Prostate gland (tissue), 2 donors: ENCODE measurements at places on chromosomes 12 and 14. TPM values are rescaled to one million over a fixed set of nuclear protein-coding genes. Genes with fewer than 3 reads are reported as not detected.
A peak's percentile ranks its signal among the peaks of the same experiment; 100 is the strongest.

The ZBTB1 gene
- total RNA-seq, result 74.3 TPM

- H3K4me1 ChIP-seq, result peaks cover 14% of the 10 kb centered on the region
- no peak overlapping the region for H3K27ac ChIP-seq
- no peaks in the 10 kb centered on the region for H3K27me3 ChIP-seq
- no peak for DNase-seq
These were observed 115.1 kb downstream of the TTC7B start for GRCh38 chr14:90700933-90701776.

DNA sequence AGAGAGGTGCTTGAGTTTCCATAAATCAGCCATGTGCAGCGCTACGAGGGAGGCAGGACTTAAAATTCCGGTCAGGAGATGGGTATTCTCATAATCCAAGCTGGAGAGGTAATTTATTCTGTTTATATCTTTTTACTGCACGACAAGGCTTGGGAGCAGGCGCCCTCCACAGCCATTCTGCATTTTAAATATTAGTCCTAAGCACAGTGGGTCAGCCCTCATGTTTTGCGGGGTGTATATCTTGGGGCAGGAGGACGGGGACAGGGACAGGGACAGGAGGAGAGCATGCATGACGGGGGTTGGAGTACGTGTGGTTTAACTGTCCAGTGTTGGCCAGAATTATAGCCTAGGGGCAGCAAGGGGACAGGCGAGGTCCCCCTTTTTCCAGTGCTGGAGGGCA lies 14.5 kb downstream of the LHX5 start:
- H3K27ac ChIP-seq, result no peak overlapping the region
- H3K4me1 ChIP-seq, result no peaks in the 10 kb centered on the region
- H3K27me3 ChIP-seq, result peaks cover 8% of the 10 kb centered on the region
- no peaks in the 10 kb centered on the region for H3K36me3 ChIP-seq

The MARCHF9 gene
- 11.1 TPM for total RNA-seq

GRCh38 chr14:57962325-57963035 lies 96.6 kb upstream of the SLC35F4 start:
- no peak for DNase-seq
- no peak overlapping the region for H3K4me3 ChIP-seq
- H3K27me3 ChIP-seq, result no peaks in the 10 kb centered on the region
- no peaks in the 10 kb centered on the region for H3K4me1 ChIP-seq

The MDGA2 gene
- total RNA-seq, result not detected

DNA sequence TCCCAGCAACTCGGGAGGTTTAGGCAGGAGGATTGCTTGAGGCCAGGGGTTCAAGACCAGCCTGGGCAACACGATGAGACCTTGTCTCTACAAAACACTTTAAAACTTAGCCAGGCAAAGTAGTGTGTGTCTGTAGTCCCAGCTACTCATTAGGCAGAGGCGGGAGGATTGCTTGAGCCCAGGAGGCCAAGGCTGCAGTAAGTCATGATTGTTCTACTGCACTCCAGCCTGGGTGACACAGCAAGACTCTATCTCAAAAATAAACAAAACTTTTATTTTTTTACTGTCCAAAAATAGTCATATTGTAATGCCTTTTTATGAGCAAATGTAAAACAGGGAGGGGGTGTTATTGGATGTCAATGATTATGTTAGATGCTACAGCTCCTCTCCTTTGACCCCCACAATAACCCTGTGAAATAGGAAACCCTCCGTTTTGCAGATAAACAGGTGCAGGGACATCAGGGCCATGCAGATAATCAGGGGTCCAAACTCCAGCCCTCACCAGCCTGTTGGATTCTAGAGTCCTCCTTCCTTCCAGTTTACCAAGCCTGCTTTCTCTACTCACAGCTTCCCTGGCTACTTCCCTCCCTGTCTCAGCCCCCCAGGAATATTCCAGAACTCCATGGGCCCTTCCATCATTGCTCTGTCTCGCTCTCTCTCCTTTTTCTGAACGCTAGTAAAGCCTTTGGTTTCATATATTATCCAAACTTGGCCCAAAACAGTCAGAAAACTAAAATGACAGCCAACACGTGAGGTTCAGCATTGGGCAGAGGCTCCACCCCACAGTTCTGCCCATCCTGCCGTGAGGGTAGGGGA lies 5.9 kb upstream of the FBLN5 start:
- no peak for DNase-seq
- H3K36me3 ChIP-seq, result no peaks in the 10 kb centered on the region
- H3K4me3 ChIP-seq, result no peak overlapping the region
- no peaks in the 10 kb centered on the region for H3K27me3 ChIP-seq
- H3K4me1 ChIP-seq, result no peaks in the 10 kb centered on the region

The CD163 gene
- total RNA-seq, result 10.6 TPM

DNA sequence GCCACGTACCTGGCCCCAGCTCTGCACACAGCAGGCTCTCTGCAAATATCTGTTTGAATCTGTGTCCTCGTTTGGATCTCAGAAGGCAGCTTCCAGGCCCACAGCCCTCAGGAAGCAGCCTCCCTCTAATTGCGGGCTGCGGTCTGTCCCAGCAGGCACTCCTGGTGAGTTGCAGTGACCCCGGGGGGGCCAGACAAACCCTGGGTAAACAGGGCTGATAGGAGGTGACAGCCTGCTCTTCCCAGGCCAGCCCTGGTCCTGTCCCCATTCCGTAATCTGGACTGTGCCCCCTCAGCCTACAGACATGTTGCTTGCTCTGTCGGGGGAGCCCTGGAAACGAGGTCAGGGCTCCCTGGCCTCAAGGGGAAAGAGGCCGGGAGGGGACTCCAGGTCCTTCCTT lies 2.0 kb downstream of the FOXN4 start:
- no peaks in the 10 kb centered on the region for H3K27me3 ChIP-seq
- H3K27ac ChIP-seq, result no peak overlapping the region
- DNase-seq, result no peak
- no peak overlapping the region for H3K4me3 ChIP-seq
- no peaks in the 10 kb centered on the region for H3K36me3 ChIP-seq

The LMO3 gene
- 9.6 TPM for total RNA-seq

DNA sequence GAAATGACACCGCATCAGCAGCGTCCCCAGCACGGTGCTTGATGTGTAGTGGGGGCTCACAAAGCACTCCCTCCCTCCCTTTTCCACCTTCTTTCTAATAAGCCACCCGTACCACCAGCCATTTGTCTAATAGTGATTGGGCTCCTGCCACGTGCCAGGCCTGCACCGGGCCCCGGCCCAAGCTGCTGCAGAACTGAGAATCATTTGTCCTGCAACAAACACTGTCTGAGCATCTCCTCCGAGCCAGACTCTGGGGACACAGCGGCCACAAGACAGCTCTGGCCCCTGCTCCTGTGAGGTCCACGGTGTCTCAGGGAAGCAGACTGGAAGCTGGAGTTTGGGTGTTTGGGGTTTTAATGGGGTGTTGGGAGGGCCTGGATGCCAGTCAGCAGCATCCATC lies 43.9 kb downstream of the MVK start:
- no peak for DNase-seq
- H3K27ac ChIP-seq, result no peak overlapping the region
- H3K27me3 ChIP-seq, result no peaks in the 10 kb centered on the region

DNA sequence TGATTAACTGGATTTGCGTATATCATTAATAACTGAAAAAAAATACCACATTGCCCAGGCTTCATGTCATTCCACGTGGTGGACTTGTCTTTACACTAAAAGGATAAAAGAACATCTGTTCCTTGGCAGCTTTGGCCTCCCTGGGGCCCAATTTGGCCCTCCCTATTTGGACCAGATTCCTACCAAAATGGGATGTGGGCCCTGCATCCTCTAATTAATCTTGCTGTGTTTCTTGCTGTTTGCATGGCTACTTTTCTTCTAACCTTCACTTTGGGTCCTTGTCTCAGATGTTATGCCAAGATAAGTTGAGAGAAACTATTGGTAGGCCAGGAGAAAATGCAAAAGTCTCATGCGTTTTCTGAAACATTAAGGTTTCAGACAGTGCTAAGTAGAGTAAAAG lies 57.5 kb downstream of the PTHLH start:
- no peak for DNase-seq
- H3K4me1 ChIP-seq, result no peaks in the 10 kb centered on the region
- no peaks in the 10 kb centered on the region for H3K36me3 ChIP-seq

DNA sequence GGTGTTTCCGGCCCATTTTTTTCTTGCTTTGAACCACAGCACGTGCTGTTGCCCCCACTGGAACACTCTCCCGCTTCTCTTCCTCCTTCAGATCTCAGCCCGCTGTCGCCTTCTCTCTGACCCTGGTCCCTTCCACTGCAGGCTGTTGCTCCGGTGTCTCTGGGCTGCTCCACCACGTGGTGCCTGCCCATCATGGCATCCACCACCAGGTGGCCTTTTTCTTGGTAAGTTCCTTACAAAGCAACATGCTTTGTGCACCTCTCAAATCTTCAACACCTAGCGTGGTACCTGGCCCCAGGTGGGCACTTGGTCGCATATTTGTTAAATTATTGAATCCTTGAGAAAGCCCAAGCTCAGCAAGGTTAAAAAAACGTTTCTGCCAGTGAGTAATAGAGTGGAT lies 19.1 kb downstream of the TUNAR start:
- H3K27me3 ChIP-seq, result peaks cover 9% of the 10 kb centered on the region
- H3K4me1 ChIP-seq, result no peaks in the 10 kb centered on the region
- no peak overlapping the region for H3K4me3 ChIP-seq

GRCh38 chr12:674272-674781 lies 11.1 kb upstream of the NINJ2 start:
- H3K36me3 ChIP-seq, result no peaks in the 10 kb centered on the region
- no peak for DNase-seq
- H3K27ac ChIP-seq, result no peak overlapping the region

GRCh38 chr14:98444077-98444476 lies 827.9 kb downstream of the BCL11B start:
- H3K4me3 ChIP-seq, result no peak overlapping the region
- H3K36me3 ChIP-seq, result no peaks in the 10 kb centered on the region

GRCh38 chr12:108316176-108317086 lies 22.7 kb downstream of the CMKLR1 start:
- no peaks in the 10 kb centered on the region for H3K4me1 ChIP-seq
- no peaks in the 10 kb centered on the region for H3K27me3 ChIP-seq
- no peaks in the 10 kb centered on the region for H3K36me3 ChIP-seq
- no peak for DNase-seq
- no peak overlapping the region for H3K4me3 ChIP-seq
- H3K27ac ChIP-seq, result no peak overlapping the region

DNA sequence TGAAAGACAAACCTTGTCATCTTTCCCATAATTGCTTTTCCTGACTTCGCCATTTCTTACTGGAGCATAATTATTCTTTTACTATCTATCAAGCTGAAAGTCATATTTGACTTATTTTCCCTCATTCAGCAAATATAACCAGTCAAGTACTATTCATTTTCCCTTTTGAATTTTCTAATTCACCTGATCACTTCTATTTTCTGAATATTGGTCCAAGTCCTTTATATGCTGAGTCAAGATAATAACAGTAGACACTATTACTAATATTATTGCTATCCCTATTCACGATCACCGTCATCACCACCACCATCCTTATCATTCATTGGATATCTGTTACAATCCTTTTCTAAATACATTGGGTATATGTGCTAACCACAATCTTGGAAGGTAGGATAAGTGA lies 728.0 kb downstream of the NOVA1 start:
- H3K4me3 ChIP-seq, result no peak overlapping the region
- DNase-seq, result no peak
- no peaks in the 10 kb centered on the region for H3K27me3 ChIP-seq
- no peaks in the 10 kb centered on the region for H3K36me3 ChIP-seq
- H3K4me1 ChIP-seq, result no peaks in the 10 kb centered on the region

GRCh38 chr12:4269279-4269991 lies 4.1 kb upstream of the CCND2 start:
- peaks cover 4% of the 10 kb centered on the region for H3K27me3 ChIP-seq
- no peak for DNase-seq
- H3K4me3 ChIP-seq, result peak overlapping the region; percentile 57
- H3K27ac ChIP-seq, result peak overlapping the region; percentile 76
- H3K36me3 ChIP-seq, result no peaks in the 10 kb centered on the region

The CPSF6 gene
- 22.5 TPM for total RNA-seq

- peak overlapping the region; percentile 74 for H3K27ac ChIP-seq
These were observed 484 bp downstream of the ALKBH1 start for GRCh38 chr14:77707355-77707723.

The CIROP gene
- not detected for total RNA-seq

The PPFIA2 gene
- total RNA-seq, result 22.9 TPM

DNA sequence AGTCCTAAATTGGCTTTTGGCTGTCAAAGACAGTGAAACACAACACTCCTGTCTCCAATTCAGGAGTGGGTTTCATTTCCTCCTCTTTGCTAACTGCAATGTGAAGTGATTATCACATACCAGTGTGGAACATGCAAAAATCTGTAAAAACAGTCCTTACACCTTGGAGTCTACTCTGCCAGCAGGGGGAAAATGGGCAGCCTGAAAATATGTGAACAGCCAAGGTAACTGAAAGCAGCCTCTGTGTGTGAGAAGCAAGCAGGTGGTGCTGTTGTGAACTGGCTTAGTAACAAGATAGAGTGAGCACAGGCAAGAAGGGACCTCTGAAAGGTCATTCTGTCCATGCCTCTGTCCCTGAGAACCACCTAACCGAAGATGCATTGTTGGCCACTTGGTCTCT lies 6.0 kb downstream of the PRMT8 start:
- no peak for DNase-seq
- no peaks in the 10 kb centered on the region for H3K36me3 ChIP-seq
- no peak overlapping the region for H3K4me3 ChIP-seq

GRCh38 chr14:21053184-21054122 lies 4.2 kb upstream of the RNASE8 start:
- no peak for DNase-seq
- no peaks in the 10 kb centered on the region for H3K36me3 ChIP-seq
- H3K4me1 ChIP-seq, result no peaks in the 10 kb centered on the region

- peak within 1 kb of the TSS; percentile 82 for H3K4me3 ChIP-seq
- no peaks in the 10 kb centered on the region for H3K4me1 ChIP-seq
- peak; percentile 29 for DNase-seq
- no peaks in the 10 kb centered on the region for H3K36me3 ChIP-seq
- H3K27ac ChIP-seq, result peak within 1 kb of the TSS; percentile 97
These were observed at the start of gene ARID4A for GRCh38 chr14:58298477-58299400. Gene ARID4A, plus strand, starts transcription at chr14:58298555. Its CDS starts 1,300 bp downstream, at chr14:58299855.
